Suprapubic skin (tissue), 4 donors: ENCODE measurements at places on chromosomes 4 and X. TPM values are rescaled to one million over a fixed set of nuclear protein-coding genes. Genes with fewer than 3 reads are reported as not detected.

The GDPD2 gene
- 63.5 TPM for total RNA-seq

The CCKAR gene
- not detected for total RNA-seq

The LUZP4 gene
- not detected for total RNA-seq

The ETDA gene
- total RNA-seq, result not detected

The TMPRSS11A gene
- not detected for total RNA-seq

The CCSER1 gene
- 9.4 TPM for total RNA-seq

The COL4A6 gene
- 16.6 TPM for total RNA-seq

The NFKB1 gene
- 40.3 TPM for total RNA-seq

The LRCH2 gene
- 0.42 TPM for total RNA-seq

The PCDH19 gene
- total RNA-seq, result 3.1 TPM

The F9 gene
- total RNA-seq, result 1.7 TPM

DNA sequence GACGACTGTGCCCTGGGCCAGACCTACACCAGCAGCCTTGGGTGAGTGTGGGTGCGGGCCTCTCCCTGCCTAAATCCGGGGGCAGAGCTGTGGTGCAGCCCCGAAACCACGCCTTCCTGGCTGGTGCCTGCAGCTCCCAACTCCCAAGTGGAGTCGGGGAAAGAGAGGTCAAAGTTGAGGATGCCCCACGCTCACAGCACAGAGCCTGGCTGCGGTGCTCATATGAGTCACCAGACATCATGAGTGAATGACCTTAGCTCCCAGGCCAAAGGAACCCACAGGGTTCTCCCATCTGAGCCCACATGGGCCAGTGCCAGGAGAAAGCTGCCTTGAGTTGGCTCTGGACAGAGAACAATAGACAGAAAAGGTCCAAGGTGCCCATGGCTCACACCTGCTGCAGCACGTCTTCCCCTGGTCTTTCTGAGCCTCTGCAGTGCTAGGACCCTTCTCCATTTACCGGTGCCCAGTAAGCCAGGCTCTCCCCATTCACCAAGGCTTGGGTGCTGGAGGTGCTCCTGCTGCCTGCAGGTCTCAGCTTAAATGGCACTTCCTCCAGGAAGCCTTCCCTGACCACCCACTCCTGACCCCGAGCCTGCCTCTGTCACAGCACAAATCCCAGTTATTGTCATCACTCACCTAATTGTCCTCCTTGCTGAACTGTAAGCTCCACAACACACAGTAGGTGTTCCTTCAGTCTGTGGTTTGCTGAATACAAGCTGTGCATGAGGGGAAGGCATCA, 224.2 kb downstream of the AFAP1 start:
- no peak overlapping the region for H3K27ac ChIP-seq
- H3K4me3 ChIP-seq, result no peak overlapping the region
- no peaks in the 10 kb centered on the region for H3K27me3 ChIP-seq

DNA sequence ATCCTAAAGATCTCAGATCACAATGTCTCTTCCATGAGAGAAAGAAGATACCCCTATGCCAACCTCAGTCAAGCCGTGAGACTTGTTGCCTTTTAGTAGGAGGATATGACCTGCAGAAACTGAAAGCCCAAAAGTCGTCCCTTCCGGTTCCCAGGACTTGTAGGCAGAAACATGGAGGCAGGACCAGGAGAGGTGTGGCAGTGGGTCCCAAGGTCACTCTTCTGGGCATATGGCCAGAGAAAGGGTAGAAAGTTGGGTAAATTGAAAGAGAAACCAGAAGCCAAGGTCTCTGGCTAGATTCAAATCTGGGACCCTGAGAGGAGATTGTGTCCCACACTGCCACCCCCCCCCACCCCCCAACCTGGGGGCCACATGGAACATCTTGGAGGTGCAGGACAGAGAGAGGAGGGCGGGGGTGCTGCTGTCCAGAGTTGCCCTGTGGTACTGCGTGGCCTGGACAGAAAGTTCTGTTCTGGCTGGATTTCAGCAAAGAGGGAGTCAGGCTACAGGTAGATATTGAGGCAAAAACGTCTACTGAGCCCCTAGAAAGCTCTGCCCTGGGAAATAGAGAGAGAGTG, 55.4 kb downstream of the DDX3X start:
- no peak overlapping the region for H3K4me3 ChIP-seq
- H3K27ac ChIP-seq, result no peak overlapping the region
- H3K36me3 ChIP-seq, result no peaks in the 10 kb centered on the region
- no peaks in the 10 kb centered on the region for H3K4me1 ChIP-seq
- no peak for DNase-seq

DNA sequence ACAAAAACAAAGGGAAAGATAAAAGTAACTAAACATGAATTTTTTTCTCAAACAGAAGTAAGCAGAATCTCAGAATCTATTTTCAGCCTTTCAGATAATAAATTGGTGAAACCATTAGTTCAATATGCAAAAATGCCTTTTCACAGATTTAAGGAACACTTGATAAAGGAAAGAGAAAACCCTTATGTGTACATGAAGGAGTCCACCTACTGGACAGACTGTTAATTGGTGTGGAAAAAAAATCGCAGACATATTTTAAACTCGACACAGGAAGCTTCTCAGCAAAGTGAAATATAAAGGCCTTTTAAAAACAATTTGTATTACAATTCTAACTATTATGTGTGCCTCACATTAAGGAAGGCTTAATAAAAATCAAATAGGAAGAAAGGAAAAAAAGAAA, 22.3 kb downstream of the COX7B2 start:
- H3K4me1 ChIP-seq, result no peaks in the 10 kb centered on the region
- no peak overlapping the region for H3K27ac ChIP-seq
- no peaks in the 10 kb centered on the region for H3K36me3 ChIP-seq
- H3K4me3 ChIP-seq, result no peak overlapping the region

GRCh38 chrX:45849261-45849862, 648.7 kb upstream of the DIPK2B start:
- H3K4me1 ChIP-seq, result no peaks in the 10 kb centered on the region
- H3K27me3 ChIP-seq, result no peaks in the 10 kb centered on the region
- no peak overlapping the region for H3K27ac ChIP-seq
- DNase-seq, result no peak
- H3K4me3 ChIP-seq, result peak overlapping the region; percentile 70
- no peaks in the 10 kb centered on the region for H3K36me3 ChIP-seq

- H3K27me3 ChIP-seq, result no peaks in the 10 kb centered on the region
- H3K27ac ChIP-seq, result no peak overlapping the region
- no peaks in the 10 kb centered on the region for H3K4me1 ChIP-seq
These were observed 35.8 kb downstream of the CASP3 start for GRCh38 chr4:184613405-184613804.

GRCh38 chr4:4673070-4673469, 131.2 kb upstream of the STX18 start:
- H3K27ac ChIP-seq, result peak overlapping the region; percentile 75
- DNase-seq, result peak; percentile 72
- H3K4me1 ChIP-seq, result peaks cover 10% of the 10 kb centered on the region
- H3K36me3 ChIP-seq, result no peaks in the 10 kb centered on the region
- H3K27me3 ChIP-seq, result no peaks in the 10 kb centered on the region

DNA sequence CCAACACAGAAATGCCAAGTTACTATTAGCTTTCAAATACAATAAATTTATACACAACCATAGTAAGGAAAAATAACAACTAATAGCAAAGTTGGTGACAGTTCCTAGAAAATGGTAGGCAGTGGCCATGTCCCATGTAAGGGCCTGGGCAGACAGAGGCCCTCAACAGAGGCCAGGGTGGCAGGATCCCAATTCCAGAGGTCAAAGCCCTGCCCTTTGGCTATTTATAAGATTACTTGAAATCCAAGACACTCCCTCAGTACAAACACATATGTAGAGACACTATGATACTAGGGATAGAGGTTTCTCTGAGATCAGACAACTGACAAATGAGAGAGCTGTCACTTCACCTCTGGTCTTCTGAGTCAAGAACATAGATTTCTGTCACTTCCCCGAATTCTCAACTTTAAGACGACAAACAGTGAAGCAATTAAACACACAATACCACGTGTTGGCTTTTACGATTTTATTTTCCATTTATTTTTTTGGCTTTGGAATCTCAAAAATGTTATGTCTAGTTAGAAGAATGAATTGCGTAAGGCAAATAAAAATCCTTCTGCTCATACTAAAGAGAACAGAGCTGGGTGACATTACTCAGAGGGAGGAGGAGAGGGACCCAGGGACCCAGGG, 16.3 kb upstream of the MAOB start:
- H3K4me3 ChIP-seq, result no peak overlapping the region
- DNase-seq, result no peak
- no peaks in the 10 kb centered on the region for H3K36me3 ChIP-seq
- no peaks in the 10 kb centered on the region for H3K27me3 ChIP-seq
- no peaks in the 10 kb centered on the region for H3K4me1 ChIP-seq

DNA sequence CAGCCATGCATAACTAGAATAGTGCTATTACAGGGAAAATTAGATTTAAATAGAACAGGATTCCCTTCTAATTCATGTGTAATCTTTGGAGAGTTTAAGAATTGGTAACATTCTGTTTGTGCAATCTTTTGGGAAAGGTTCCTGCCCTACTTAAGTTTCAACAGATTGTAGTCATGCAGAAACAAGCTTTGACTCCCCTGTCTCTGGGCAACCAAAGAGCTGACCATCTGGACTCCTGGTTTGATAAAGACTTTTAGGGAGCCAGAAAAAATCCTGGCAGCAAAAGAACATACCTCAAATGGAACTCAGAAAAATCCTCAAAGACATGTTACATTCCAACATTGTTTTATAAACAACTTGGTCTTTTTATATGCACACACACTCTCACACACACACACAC, 191.1 kb upstream of the NEIL3 start:
- H3K36me3 ChIP-seq, result no peaks in the 10 kb centered on the region

DNA sequence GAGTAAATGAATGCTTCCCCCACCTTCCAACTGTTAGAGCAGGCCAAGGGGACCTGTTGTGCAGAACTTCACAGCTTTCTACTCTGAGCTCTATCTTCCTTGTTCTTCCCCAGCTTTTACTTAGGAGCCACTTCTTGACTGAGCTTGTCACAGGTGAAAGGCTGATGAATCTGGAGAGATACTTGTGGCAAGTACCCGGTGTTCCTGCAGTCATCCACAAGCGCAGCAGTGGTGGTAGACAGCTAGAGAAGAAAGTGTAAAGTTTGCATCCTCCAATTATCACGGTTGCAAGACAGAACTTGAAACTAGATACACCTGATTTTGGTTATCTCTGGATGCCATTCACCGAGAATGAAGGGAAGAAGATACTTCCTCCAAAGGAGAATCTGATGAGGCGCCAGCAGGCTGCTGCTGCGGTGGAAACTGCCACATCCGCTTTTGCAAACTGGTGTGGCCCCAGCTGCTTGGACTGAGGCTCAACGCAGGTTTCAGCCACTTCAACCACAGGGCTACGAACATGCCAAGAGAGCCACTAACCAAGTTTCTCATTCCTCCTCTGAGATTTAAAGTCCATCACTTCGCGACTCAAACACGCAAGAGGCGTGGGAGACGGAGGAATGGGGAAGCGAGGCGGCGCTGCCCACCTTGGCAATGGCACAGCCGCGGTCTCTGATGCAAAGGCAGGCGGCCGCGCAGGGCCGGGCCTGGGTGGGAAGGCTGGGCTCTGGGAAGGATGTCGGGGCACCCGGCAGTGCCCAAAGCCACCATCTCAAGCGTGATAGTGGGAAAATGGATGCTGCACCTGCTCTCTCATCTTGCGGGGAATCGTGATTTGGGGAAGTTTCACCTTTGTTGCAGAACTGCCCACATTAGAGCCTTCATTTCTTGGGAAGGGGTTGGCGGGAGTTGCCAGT, 1.3 kb upstream of the FHIP1A start:
- peak overlapping the region; percentile 91 for H3K27ac ChIP-seq
- peak overlapping the region; percentile 58 for H3K4me3 ChIP-seq
- peaks cover 24% of the 10 kb centered on the region for H3K4me1 ChIP-seq
- DNase-seq, result peak; percentile 65
- no peaks in the 10 kb centered on the region for H3K27me3 ChIP-seq

DNA sequence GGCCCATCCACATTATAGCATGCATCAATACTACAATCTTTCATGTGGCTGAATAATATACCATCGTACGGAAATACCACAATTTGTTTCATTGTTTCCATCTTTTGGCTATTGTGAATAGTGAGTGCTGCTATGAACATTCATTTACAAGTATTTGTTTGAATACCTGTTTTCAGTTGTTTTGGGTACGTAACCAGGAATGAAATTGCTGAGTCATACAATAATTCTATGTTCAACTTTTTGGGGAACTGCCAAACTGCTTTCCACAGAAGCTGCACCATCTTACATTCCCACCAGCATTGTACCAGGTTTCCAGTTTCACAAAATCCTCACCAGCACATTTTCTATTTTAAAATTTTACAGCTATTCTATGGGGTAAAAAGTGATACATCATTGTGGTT, 28.5 kb upstream of the MANBA start:
- no peaks in the 10 kb centered on the region for H3K27me3 ChIP-seq
- no peaks in the 10 kb centered on the region for H3K4me1 ChIP-seq
- no peak overlapping the region for H3K27ac ChIP-seq
- DNase-seq, result no peak

DNA sequence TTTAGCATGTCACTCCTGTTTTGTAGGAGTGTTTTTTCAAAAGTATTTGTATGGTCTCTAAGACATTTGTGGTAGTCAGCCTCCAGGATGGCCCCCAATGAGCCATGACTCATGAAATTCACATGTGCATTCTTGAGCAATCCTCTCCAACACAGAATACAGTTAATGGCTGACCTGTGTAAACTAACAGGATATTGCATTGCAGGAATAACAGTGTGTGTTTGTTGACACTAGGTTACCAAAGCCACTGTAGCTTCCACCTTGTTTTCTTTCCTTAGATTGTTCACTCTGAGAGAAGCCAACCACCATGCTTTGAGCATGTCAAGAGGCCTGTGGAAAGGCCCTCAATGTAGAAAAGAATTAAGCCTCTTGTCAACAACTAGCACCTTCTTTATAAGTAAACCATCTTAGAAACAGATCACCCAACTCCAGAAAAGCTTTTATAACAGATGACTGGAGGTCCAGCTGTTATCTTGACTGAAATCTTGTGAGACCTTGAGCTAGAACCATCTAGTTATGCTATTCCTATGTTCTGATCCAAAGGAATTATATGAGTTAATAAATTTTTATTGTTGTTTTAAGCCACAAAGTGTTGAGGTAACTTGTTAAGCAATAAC, 28.5 kb downstream of the TBCK start:
- H3K4me3 ChIP-seq, result no peak overlapping the region
- no peaks in the 10 kb centered on the region for H3K27me3 ChIP-seq
- H3K4me1 ChIP-seq, result no peaks in the 10 kb centered on the region
- H3K27ac ChIP-seq, result no peak overlapping the region

GRCh38 chr4:150579551-150580234, 2.3 kb upstream of the MAB21L2 start:
- no peak for DNase-seq
- peaks cover 17% of the 10 kb centered on the region for H3K36me3 ChIP-seq
- H3K4me1 ChIP-seq, result no peaks in the 10 kb centered on the region
- peak overlapping the region; percentile 38 for H3K4me3 ChIP-seq
- H3K27me3 ChIP-seq, result no peaks in the 10 kb centered on the region
- H3K27ac ChIP-seq, result no peak overlapping the region

DNA sequence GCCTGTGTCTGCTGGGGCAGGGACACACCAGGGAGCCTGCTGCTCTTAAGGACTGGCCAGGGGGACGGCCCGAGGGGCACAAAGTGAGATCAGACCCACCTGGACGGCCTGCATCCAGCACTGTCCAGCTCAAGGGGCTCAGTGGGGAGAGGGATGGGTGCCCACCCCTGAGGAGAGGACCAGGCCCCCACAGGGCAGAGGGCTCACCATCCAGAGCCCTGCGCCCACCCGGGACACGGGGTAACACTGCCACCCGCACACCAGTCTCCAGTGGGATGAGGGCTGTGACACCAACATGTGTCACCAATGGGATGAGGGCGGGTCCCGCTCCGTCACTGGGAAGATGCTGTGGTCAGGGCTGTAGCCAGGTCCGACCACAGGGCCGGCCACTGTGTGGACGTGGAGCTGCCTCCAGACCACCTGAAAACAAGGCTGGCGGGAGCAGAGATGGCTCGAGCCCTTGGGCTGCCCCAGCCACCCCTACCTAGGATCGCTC, 13.2 kb downstream of the DGKQ start:
- H3K27me3 ChIP-seq, result no peaks in the 10 kb centered on the region
- peaks cover 15% of the 10 kb centered on the region for H3K4me1 ChIP-seq
- peak; percentile 77 for DNase-seq
